HFFc6 (cell line): ENCODE measurements at places on chromosomes 3 and 15.

GRCh38 chr3:172803489-172803888 is 53.0 kb downstream of the ECT2 start:
- DNase-seq, result no peak

GRCh38 chr15:63497642-63498467 is 6.5 kb upstream of the USP3 start:
- DNase-seq, result no peak

DNA sequence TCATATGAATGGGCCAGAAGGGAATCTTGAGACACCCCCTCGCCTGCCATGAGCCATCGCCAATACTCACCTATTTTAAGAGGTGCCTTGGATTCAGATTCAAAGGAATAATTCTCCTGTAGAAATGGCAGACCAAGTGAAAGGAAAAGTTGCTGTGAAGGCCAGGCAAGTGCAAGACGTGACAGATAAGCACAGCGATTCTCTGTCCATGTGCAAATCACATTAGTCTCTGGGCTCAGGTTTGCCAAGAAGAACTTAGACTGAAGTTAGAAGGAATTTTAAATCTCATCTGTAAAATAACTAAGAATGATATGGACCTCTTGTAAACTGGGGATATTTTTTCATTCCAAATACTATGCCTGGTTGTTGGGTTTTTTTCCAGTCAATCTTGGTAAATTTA is 173.6 kb downstream of the UACA start:
- DNase-seq, result no peak

DNA sequence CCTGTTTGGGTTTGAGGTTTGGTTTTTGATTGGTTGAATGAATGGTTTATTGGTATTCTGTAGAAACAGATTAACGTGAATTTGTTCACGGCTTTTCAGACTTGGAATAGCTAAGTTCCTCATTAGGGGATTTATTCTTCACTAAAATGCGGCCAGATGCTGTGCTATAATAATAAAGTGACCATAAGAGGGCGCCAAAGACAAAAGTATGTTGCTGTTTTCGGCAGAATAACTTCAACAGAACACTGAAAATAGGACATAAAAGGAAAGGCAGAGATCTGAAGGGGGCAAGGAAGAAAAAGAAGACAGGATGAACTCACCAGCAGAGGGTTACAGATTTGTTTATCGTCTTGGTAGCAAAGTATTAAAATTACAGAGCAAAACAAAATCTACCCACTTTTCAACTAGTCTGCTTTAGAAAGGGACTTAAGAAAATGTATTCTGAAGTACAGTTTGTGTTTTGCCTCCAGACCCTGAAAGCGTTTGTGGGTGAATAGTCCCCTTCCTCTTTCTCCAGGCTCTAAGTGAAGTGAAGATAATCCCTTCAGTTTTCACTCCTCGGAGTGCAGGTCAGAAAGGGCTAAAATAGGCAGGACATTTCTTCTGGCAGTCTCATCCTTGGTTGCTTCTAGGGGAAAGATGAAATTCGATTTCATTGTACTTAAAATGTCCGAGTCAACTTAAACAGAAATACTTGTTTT is 147.6 kb downstream of the IL20RB start:
- DNase-seq, result peak; percentile 56

DNA sequence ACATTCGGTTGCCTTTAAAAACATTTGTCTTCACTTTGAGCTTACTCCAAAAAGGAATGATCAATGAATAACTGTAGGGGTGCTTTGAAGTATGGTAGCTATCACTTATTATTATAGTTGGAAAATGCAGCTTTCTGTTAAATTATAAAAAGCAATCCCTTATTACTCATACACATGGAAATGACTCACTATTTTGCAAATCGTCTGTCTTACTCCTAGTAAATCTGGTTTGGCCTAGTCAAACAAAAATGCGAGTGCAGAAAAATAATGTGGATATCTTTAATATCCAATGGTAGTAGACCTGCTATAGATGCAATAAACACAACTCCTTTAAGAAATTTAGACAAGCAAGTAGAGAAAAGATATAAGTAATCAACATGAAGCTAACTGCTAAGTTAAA is 112.5 kb downstream of the ZIC1 start:
- DNase-seq, result peak; percentile 29

- DNase-seq, result no peak
Measured at GRCh38 chr3:188798556-188799145, 373.1 kb upstream of the TPRG1 start.

- no peak for DNase-seq
Measured at GRCh38 chr3:115651599-115651998, 28.3 kb downstream of the GAP43 start.

GRCh38 chr15:58475573-58476524 is 44.1 kb downstream of the LIPC start:
- peak; percentile 56 for DNase-seq

DNA sequence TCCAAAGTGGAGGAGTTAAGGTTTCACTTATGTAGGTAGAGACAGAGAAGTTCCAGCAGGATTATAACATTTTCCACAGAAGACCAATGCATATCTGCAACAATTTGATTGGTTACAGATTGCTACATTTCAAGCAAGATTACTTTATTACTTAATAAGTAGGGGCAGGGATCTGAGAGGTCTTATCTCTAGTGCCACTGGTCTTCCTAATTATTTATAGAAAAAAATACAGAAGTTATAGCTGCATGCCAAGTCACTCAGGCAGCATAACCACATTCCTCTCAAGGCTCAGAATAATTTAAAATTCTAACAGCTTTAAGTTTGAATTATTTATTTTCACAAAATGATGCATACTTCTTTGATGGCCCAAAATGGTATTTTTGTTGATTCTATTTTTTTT is 30.5 kb downstream of the RAD54L2 start:
- no peak for DNase-seq

DNA sequence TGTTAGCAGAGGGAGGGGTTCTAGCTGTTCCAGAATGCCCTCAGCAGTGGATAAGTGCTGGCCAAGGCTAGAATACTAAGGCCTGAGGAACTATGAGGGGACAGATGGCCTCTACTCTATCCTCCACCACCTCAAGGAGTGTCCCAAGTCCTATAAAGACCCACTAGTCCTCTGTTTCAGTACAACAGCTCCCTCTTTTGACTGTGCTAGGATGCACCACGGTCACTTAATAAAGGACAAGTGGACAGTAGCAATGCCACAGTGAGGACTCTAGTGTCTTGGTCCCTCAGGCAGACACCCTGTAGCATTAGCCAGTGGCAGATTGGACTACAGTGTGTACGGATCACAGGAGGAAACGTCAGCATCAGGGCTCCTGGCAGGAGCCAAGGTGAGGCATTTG is 171.8 kb upstream of the PROK2 start:
- DNase-seq, result peak; percentile 5

GRCh38 chr3:98901119-98901391 is 440 bp downstream of the DCBLD2 start:
- DNase-seq, result no peak

- DNase-seq, result no peak
Measured at GRCh38 chr3:160400702-160401150, 1.3 kb downstream of the SMC4 start.

DNA sequence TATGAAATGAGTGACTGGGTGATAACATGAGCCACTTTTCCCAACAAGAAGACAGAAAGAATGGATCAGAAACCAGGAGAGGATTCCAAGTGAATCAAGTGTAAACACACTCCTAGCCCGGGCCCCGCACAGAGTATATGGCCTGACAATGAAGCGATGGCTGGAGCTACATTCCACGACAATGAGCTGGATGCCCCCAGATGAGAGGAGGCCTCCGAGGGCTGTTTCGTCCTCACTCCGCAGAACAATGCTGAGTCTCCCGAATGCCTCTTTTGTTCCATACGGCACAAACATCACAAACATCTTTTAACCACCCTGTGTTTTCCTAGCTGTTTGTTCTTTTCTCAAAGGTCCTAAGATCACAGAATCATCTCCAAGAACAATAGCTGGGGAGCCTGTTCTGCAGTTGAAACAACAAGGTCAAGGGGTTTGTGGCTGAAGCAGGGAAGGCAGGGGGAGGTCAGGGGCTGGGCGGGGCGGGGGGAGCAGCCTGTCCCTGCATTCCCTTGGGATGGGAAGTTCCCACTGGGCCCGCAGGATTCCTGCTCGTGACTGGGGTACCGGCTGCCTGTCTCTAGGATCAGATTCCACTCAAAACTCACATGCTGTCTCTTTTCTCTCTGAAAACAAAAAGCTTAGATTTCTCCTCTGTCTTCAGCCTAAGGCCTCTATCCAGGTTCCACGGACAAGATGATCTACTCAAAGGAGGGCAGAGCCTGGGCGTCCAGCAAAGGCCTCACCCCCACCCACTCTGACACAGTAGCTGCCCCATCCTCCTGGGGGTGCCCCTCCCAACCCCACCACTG is 151.3 kb downstream of the XXYLT1 start:
- DNase-seq, result peak; percentile 78

GRCh38 chr3:73433687-73434086 is 191.1 kb downstream of the PDZRN3 start:
- no peak for DNase-seq

- DNase-seq, result no peak
Measured at GRCh38 chr3:3893590-3893989, 94.4 kb downstream of the LRRN1 start.

- no peak for DNase-seq
Measured at GRCh38 chr15:85404918-85405866, 24.8 kb downstream of the AKAP13 start.

GRCh38 chr3:65945953-65946352 is 92.8 kb downstream of the MAGI1 start:
- no peak for DNase-seq

DNA sequence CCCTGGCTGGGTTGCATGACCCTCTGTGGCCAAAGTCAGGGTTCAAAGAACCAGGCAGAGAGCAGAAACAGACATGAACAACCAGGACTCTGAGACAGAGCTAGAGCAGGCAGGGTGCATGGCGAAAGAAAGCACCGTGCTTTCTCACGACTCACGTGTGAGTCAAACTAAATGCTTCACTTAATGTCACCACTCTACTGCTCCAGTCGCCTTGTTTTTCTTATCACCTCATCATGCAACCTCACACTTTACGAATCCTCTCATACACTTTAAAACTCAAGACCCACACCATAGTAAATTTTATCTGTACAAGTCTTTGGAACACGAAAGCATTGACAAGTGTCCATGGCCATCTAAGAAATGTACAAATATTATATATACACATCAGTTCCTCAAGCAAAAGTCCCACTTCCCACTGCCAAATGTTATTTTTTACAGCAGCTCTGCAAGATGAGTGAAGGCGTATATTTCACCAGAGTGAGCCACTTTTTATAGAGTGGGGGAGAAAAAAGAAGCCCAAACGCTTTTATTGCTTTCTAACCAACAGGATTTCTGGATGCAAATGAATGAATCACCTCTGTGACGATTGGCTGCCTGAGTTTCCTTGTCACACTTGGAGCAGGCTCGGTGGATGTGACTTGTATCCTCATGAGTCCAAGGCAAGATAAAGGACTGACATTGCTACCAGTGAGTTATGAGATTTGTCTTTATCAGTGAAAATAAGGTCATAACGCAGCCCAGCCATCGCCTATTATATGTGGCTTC is 16.0 kb upstream of the MEGF11 start:
- peak; percentile 54 for DNase-seq

- no peak for DNase-seq
Measured at GRCh38 chr3:128273109-128273840, 120.0 kb downstream of the EEFSEC start.

DNA sequence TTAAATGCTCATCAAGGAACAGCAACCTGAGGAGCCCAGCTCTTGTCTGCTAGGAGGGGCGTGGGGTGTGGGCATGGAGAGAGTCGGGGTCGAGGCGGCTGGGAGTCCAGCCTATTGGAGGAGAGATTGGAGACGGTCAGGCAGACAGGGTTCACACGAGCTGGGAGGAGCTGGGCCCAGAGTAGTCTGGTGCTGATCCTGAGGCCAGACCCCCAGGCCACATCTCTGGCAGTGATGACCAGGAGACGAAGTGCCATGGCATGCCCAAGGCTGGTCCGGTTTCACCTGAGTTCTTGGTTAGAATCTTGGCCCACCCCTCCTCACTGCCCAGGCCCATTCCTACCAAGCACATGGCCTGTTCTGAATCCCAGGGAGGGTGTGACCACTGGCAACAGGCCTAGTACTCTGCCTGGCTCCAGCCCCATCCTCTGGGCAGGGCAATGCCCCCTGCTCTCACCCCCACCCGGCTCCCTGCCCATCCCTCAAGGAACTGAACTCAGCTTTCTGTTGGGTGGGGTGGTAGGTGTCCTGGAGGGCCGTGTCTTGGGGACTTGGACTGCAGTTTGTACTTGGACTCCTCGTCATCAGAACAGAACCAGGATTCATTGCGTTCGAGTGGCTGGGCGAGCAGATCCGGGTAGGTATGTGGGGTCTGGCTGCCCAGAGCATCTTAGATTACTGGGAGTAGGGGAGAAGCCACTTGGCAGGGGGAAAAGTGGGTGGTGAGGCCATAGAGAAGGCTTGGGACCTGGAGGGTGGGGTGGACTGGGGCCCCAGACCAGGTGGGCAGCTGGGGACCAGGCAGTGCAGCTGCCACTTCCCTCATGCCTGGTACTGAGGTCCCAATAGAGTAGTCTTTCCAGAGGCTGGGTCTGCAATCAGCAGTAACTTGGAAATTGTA is 20.8 kb downstream of the SLC28A1 start:
- DNase-seq, result no peak
